Cortex of kidney (tissue), 1 donor: ENCODE measurements at places on chromosomes 4 and X.

DNA sequence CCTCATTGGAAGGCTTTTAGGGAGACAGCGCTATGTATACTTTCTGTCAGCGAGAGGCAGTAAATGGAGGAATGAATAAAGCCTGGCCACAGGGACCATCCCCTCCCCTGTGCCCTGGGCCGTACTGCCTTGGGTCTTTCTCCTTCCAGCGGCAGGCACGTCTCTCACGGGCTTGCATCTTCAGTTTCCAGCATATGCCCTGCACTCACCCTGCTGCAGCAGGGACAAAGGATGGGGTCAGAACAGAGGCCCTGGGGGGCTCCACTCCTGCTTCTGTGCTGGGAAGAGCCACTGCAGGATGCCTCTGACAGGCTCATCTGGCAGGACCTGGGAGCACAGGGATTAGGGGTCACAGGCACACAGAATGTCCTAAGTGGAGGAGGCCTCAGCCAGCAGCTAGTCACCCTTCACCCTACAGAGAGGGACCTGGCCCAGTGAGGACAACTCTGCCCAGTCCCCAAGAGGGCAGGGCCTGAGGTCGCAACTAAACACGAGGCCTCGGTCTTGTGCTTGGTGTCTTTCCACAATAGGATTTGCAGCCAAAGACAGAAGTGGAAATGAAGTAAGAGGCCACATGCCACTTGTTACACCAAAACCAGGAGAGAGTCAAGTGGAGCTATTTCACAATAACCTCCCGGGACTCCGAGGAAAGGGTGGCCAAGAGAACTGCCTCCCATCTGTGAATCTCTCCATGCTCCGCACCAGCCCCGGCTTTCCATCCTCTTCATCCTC is 150.8 kb downstream of the AFAP1 start:
- DNase-seq, result no peak

GRCh38 chr4:95231681-95232080 is 317.1 kb downstream of the UNC5C start:
- no peak for DNase-seq

DNA sequence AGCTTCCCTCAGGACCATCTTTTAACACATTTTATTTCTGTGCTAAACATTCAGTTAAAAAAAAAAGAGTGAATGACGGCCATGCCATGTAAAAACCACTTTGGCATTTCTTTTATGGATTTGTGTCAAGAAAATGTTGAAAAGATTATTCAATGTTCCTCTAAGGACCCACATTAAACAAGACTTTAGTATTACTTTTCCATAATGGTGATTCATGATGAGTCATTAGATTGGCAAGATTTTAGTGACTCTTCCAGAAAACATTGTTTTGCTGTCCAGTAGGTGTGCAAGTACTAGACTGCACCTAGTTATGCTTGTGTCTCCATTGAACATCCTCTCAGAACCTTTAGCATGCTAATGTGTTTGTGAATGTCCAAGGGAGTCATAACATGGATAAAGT is 748.6 kb downstream of the STPG2 start:
- no peak for DNase-seq

DNA sequence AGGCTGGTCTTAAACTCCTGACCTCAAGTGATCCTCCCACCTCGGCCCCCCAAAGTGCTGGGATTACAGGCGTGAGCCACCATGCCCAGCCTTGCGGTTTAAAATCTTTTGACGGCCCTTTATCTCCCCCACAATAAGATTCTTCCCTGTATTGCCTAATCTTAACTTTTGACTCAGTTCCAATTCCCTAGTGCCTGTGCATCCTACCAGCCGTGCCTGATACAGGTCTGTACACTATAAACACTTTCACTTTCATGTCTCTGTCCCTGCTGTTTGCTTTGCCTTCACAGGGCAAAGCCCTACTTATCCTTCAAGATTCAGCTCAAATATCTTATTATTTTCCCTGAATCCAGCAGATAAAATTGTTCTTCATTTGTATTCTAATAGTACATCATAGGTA is 74.6 kb downstream of the WDR44 start:
- no peak for DNase-seq

DNA sequence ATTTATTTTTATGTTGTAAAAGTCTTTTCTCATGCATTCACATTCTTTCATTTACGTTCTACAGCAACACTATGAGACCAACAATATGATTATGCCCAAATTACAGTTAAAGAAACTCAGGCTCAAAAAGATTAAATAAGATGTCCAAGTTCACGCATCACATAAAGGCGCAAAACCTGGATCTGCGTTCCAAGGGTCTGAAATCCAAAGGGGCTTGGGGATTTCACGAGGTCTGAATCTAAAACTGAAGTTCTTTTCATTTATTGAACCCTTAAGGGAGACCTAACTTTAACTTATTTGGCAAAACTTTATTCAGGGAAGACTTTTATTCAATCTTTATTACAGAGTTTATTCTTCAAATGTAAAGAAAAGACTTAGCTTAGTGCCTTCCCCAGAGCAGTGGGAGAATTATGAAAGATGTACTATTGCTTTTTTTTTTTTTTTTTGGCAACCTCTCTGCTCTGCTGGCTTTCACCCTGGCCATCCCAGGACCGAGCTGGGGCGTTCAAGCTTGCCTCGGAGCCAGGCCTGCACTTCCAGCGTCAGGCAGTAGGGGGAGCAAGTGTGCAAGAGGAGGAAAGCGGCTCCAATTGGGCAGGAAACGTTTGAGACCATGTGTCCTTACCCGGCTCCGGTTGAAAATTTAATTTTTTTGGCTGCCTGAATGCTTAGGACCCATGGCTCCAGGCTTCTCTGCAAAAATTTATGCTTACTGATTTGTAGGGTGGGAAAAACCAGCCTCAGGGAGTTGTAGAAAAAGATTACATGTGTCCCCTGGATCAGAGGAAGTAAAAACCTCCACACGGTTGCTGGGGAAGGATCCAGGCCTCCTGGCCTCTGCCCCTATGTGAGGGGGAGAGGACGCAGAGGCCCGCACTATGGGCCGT is 344.3 kb upstream of the KLF3 start:
- no peak for DNase-seq

- no peak for DNase-seq
Observed at GRCh38 chr4:81550388-81550859, 78.7 kb upstream of the RASGEF1B start.

DNA sequence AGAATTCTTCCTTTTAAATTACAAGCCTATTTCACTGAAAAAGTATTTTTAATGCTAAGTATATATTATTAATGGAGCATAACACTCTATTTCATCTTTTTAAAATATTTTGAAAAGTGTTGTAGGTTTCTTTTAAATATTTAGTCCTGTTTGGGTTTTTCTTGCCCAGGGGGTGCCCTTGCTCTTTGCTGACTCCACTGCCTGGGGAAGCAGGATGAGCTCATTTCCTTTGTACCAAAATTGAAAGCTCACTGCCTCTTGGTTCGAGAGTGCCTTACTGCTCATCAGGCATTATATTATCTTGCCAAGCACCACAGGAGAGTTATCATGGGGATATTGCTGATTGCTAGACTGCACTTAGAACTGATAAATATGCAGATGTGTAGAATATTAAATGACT is 819.2 kb downstream of the PCDH18 start:
- no peak for DNase-seq

DNA sequence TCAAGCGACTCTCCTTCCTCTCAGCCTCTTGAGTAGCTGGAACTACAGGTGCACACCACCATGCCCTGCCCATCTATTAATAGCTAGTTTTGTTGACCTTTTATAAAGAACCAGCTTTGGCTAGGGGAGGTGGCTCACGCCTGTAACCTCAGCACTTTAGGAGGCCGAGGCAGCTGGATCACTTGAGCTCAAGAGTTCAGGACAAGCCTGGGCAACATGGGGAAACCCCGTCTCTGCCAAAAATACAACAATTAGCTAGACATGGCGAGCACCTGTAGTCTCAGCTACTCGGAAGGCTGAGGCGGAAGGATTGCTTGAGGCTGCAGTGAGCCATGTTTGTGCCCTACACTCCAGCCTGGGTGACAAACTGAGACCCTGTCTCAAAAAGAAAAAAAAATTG is 2.7 kb downstream of the TKTL1 start:
- DNase-seq, result no peak

- DNase-seq, result no peak
Observed at GRCh38 chrX:148609515-148610327, 109.3 kb downstream of the AFF2 start.

- DNase-seq, result no peak
Observed at GRCh38 chrX:97806238-97806637, 922.5 kb downstream of the RPA4 start.

GRCh38 chrX:123665197-123665596 is 67.7 kb downstream of the THOC2 start:
- no peak for DNase-seq

GRCh38 chr4:100289946-100290345 is 99.7 kb upstream of the DDIT4L start:
- no peak for DNase-seq

DNA sequence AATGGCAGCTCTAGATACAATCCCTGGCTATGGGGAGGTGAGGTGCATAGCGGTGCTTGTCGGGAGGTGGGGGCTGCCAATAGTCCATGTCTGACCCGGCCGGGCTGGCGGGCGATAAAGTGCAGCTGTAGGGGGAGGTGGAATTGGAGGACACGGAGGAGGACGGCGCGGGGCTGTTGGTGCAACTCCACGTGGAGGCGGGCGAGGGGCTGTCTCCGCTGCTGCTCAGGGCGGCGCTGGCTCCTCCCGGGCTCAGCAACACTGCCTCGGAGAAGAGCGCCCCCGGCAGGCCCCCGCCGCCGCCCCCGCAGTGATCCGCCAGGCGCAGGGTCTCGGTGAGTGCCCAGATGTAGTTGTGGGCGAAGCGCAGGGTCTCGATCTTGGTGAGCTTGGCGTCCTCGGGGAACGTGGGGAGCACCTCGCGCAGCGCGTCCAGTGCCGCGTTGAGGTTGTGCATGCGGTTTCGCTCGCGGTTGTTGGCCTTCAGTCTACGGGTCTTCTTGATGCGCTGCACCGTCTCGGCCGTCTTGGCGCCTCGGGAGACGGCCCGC is 1.3 kb downstream of the NEUROG2 start:
- no peak for DNase-seq

- no peak for DNase-seq
Observed at GRCh38 chrX:137945470-137945869, 379.5 kb downstream of the ZIC3 start.

- DNase-seq, result no peak
Observed at GRCh38 chr4:114603497-114603896, 4.9 kb downstream of the UGT8 start.

GRCh38 chr4:182938205-182938645 is 21.0 kb upstream of the DCTD start:
- DNase-seq, result no peak

DNA sequence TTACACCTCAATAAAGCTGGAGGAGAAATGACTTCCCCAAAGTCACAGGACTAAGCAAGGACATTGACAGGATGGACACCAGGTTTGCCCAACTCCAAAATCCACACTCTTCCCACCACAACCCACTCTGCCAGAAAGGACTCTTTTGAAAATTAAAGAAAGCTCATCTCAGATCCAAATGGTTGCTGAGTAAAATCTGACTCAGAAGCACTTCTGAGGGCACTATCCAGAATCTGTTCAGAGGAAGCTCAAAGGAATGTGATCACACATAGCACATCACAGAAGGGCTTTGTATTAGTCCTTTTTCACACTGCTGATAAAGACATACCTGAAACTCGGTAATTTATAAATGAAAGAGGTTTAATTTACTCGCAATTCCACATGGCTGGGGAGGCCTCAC is 155.5 kb downstream of the RAB28 start:
- DNase-seq, result no peak

GRCh38 chrX:20968996-20969395 is 405.2 kb upstream of the CNKSR2 start:
- DNase-seq, result no peak

DNA sequence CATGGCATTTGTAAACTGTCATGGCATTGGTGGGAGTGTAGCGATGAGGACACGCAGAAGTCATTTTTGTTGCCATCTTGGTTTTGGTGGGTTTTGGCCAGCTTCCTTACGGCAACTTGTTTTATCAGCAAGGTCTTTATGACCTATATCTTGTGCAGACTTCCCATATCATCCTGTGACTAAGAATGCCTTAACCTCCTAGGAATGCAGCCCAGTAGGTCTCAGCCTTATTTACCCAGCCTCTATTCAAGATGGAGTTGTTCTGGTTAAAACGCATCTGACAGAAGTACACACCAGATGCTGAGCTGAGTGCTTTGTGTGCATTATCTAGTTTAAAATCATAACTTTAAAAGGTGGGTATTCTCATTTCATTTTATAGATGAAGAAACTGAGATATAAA is 268.8 kb upstream of the GALNT7 start:
- DNase-seq, result no peak

GRCh38 chr4:41632481-41633073 is 94.6 kb downstream of the LIMCH1 start:
- no peak for DNase-seq

DNA sequence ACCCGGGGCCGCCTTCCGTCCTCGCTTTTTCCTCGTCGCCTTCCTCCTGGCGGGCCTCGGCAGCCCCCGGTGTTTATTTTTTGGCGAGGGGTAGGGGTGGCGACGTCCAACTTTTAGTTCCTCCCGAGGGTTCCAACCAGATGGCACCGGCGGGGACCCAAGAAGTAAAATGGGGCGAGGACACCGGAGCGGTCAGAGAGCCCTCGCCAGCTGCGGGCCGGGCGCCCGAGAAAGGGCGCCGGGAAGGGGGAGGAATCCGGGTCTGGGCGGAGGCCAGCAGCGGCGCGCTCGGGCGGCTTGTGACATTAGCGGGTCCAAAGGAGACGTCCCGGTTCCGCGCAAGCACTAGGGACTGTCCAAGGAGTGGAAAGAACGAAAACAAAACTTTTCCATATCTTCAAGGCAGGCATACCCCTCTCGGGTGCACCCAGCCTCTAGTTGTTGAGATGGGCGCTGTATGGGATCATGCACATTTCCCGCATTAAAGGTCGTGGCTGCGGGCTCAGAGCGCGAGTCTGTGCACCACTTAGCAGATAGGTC is 691 bp upstream of the USP46 start:
- DNase-seq, result peak; percentile 33

- no peak for DNase-seq
Observed at GRCh38 chr4:125097729-125098128, 217.0 kb upstream of the FAT4 start.

- no peak for DNase-seq
Observed at GRCh38 chr4:54097152-54097551, 2.8 kb upstream of the GSX2 start.

- no peak for DNase-seq
Observed at GRCh38 chrX:9927698-9928482, 39.3 kb upstream of the CLDN34 start.

- DNase-seq, result no peak
Observed at GRCh38 chrX:37783305-37783704, 3.4 kb downstream of the CYBB start.

DNA sequence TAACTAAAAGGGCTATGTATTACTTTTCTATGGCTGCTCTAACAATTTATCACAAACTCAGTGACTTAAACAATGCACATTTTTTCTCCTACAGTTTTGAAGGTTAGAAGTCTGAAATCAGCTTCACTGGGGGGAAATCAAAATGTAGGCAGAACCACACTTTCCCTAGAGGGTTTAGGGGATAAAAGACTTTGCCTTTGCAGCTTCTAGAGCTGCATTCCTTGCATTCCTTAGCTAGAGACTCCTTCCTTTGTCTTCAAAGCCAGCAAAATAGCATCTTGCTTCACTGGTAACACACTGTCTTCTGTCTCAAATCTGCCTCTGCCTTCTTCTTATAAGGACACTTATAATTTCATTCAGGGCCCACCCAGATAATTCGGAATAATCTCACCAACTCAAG is 152.4 kb upstream of the SPIN4 start:
- no peak for DNase-seq
